Liver (tissue), 10 donors: ENCODE measurements at places on chromosomes 16 and 17. TPM values are rescaled to one million over a fixed set of nuclear protein-coding genes. Genes with fewer than 3 reads are reported as not detected.

The CDK5R1 gene
- 0.84 TPM for total RNA-seq

The SHISA9 gene
- total RNA-seq: 0.08 TPM

The SULT1A2 gene
- 19.2 TPM for total RNA-seq

GRCh38 chr17:28402224-28402630 is 3.8 kb downstream of the SLC46A1 start:
- no peak overlapping the region for H3K27ac ChIP-seq
- no peak overlapping the region for H3K4me3 ChIP-seq
- no peak for DNase-seq
- no peaks in the 10 kb centered on the region for H3K27me3 ChIP-seq
- H3K36me3 ChIP-seq: peaks cover 39% of the 10 kb centered on the region

DNA sequence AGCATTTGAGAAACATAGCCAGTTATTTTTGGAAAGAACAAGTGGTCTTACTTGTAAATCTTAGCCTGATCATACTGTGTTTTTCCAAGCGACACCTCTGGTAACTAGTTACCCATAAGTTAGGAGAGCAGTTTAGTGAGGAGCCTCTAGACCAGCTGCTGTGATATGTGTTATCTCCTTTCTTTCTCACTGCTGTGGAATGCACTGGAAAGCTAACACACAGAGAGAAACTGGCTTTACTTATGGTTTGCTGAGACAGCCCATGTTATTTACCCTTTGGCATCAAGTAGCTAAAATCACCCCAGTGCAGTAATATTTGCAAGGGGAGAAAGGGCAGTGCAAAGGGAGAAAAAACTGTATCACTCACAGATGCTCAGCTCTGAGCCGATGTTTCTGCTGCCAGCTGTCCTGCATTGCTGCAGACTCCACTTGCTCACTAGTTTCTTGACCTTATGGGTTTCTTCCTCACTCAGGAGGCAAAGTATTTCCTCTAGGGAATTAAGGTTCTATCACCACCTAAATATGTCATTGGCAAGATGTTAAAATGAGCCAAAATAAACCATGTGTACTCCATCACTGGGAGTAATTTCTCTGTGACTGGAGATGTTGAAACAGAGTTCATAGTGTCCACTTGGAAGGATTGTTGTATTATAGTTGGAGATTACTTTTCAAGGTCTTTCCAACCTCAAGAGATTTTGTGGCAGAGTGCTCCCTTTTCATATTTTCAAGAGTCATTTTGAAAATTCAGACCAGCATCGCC is 2.3 kb downstream of the RBFOX1 start:
- no peak for DNase-seq
- H3K4me3 ChIP-seq: no peak overlapping the region
- no peaks in the 10 kb centered on the region for H3K4me1 ChIP-seq
- no peaks in the 10 kb centered on the region for H3K36me3 ChIP-seq
- no peak overlapping the region for H3K27ac ChIP-seq
- H3K27me3 ChIP-seq: no peaks in the 10 kb centered on the region

- H3K4me1 ChIP-seq: no peaks in the 10 kb centered on the region
- H3K27me3 ChIP-seq: no peaks in the 10 kb centered on the region
- no peak for DNase-seq
- no peaks in the 10 kb centered on the region for H3K36me3 ChIP-seq
- no peak overlapping the region for H3K27ac ChIP-seq
These were observed 12.6 kb upstream of the CDR2 start for GRCh38 chr16:22386976-22387375.

- DNase-seq: no peak
- no peak overlapping the region for H3K27ac ChIP-seq
- H3K4me3 ChIP-seq: no peak overlapping the region
- no peaks in the 10 kb centered on the region for H3K27me3 ChIP-seq
- no peaks in the 10 kb centered on the region for H3K4me1 ChIP-seq
- H3K36me3 ChIP-seq: no peaks in the 10 kb centered on the region
These were observed 188.0 kb downstream of the HAPSTR1 start for GRCh38 chr16:9279291-9280068.
